ENCODE measurements at places on chromosomes 11 and 22.

GRCh38 chr11:33779849-33780528 lies 5.7 kb upstream of the FBXO3 start:
- DNase-seq = peak; percentile 46

DNA sequence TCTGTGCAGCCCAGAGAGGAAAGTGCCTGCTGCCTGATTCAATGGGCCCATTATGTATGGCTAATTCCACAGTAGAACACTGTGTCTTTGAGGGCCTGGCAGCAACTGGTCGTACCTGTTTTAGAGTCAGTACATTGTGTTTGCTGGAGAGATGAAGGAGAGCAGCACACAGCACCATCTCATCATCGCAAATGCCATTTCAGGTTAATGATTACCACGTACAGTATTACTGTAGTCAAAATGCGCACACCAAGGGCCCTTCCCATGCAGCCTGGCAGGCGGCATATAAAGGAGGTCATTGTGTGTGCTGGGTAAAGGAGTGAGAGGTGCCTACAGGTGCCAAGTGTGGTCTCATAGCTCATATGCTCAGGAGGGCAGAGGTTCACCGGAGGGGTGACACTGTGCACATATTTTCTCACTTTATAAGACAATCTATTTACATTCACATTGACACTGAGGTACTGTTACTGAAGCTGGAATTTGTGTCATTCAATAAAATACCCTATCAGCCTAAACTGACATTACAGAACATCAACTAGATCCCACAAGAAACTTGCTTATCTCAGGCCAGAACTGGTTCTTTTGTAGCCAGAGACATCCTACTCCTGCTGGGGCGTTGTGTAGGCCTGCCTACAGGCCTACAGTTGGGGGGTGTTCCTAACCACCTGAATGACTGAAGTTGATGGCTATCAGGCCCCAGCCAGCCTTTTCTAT lies 90.4 kb downstream of the APIP start:
- DNase-seq = no peak

- DNase-seq = no peak
These were observed 28.2 kb downstream of the TPBGL start for GRCh38 chr11:75268626-75269366.

GRCh38 chr11:16070573-16070972 lies 285.8 kb downstream of the SOX6 start:
- DNase-seq = no peak

DNA sequence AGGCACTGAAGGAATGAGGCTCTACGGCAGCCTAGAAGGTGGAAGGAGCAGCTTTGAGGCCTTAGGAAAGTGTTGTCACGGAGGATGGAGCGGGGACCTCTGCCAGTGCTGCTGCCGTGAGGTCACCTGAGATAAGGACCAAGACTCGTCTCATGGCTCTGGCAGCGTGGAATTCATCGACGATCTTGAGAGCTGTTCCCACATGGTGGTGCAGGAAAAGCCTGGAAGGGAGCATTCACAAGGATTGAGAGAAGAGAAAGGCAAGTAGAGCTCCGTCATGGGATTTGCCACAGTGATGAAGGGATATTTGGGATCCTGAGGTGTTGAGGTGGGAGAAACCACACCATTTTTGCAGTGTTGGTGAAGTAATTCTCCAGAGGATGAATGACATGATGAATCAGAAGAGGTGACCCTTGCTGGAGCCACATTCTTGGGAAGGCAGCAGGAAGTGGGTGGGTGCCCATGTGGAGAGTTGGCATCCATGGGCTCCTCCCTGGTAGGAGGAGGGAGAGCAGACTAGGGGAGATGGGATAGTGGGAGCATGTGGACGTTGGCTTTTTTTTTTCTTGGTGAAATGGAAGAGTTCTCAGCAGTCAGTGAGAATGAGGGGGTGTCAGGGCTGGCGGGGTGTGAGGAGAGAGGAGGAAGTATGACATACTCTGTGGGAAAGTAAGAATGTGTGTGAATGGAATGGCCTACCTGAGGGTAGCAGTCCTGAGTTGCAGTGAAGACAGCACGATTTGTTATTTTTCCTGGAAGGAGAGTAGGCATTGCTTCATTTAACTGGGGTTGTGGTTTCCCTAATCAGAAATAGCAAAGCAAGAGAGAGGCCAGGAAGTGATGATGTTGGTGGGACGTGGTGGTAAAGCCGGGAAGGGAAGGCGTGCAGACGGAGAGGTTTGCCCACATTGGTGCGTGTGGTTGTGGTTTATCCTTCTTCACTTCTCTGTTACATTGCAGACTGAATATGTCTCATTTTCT lies 11.1 kb downstream of the PPP6R3 start:
- DNase-seq = peak; percentile 46

DNA sequence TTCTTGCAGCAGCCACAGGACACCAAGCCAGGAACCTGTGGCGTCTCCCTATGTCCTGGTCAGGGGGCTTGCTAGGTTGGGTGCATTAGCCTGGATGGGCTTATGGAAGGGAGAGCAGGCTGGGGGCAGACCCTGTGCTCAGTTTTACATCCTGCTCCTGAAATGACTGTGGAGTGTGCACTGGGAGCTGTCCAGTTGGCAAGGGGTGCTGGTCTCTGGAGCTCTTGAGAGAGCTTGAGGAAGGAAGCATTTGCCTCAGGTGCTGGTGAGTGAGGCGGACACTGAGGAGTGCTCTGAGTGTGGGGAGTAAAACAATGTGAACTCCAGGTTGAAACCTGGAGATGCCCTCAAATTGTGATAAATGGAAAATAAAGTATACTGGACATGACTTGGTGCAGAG lies 3.4 kb downstream of the SCGB1D4 start:
- peak; percentile 11 for DNase-seq

DNA sequence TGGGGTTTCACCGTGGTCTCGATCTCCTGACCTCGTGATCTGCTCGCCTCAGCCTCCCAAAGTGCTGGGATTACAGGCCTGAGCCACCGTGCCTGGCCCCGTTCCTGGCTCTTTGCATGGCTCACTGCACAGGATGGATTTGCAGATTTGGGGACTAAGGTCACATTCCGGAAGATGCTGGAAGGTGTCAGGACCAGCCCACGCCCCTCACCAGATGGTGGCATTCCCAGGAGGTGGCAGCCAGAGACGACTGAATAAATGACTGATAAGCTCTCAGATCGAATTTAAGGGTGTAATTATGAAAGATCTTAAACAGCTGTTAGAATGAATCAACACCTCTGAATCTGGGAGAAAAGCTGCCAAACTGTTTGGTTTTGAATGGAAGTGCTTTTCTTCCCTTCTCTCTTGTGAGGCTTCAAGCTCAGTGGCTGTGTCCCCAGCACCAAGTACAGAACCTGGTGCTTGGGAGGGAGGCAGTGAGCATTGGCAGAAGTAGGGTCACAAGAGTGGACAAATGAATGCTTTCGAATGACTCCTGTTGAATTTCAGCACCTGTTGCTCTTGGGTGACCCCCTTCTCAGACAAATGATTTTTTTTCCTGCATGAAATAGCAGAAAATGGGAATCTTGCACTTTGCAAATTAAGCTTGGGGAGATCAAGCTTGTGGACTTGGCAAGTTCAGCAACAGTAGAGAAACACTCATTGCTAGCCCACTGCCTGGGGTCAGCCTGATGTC lies 69.6 kb downstream of the KIAA1671 start:
- no peak for DNase-seq

- DNase-seq = peak; percentile 18
These were observed 2.5 kb upstream of the ZDHHC8 start for GRCh38 chr22:20128902-20129746.

GRCh38 chr22:32650553-32651345 lies 150.8 kb upstream of the TIMP3 start:
- DNase-seq = no peak

Measured in fibroblast of gingiva (primary cell).